RPMI8226 (cell line): ENCODE measurements at places on chromosomes 3 and 15.
A peak's percentile ranks its signal among the peaks of the same experiment; 100 is the strongest.

DNA sequence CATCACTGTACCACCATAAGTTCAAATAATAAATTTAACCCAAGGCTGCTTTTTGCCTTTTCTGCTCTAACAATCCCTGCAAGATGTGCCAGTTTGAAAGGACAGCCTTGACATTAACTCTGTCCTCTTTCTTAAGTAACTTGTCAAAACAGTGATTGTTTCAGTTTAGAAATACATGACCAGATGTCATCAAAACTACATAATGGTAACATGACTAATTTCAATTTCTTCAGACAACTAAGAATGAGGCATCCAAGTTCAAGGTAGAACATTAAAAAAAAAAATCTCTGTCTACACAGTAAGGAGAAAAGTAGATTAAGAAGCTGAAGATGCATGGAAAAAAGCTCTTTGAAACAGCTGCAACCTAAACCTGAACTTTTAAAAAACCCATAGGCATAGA, 47.4 kb downstream of the SHQ1 start:
- no peak for DNase-seq

GRCh38 chr3:66276705-66277274, 56.0 kb downstream of the SLC25A26 start:
- peak; percentile 60 for DNase-seq

- no peak for DNase-seq
These were observed 49.1 kb downstream of the CMTM7 start for GRCh38 chr3:32440611-32441350.

DNA sequence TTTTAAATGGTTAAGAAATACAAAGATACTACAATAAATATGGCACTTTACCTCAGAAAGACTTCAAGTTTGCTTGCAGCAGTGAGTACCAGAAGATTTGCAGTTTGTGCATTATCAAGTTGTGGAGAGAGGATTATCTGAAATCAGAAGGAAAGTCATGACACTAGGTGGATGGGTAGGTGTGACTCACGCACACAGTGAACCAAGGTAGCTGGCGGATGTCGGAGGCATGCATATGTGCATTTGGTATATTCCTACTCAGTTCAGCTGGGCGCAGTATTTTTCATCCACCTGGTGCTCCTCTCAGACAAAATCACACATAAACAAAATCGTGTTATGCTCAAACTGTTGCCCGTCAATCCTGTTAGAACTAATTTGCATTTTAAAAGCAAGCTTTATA, 351.0 kb downstream of the IGSF11 start:
- no peak for DNase-seq

- no peak for DNase-seq
These were observed 6.7 kb downstream of the ZNF860 start for GRCh38 chr3:31988271-31988670.

DNA sequence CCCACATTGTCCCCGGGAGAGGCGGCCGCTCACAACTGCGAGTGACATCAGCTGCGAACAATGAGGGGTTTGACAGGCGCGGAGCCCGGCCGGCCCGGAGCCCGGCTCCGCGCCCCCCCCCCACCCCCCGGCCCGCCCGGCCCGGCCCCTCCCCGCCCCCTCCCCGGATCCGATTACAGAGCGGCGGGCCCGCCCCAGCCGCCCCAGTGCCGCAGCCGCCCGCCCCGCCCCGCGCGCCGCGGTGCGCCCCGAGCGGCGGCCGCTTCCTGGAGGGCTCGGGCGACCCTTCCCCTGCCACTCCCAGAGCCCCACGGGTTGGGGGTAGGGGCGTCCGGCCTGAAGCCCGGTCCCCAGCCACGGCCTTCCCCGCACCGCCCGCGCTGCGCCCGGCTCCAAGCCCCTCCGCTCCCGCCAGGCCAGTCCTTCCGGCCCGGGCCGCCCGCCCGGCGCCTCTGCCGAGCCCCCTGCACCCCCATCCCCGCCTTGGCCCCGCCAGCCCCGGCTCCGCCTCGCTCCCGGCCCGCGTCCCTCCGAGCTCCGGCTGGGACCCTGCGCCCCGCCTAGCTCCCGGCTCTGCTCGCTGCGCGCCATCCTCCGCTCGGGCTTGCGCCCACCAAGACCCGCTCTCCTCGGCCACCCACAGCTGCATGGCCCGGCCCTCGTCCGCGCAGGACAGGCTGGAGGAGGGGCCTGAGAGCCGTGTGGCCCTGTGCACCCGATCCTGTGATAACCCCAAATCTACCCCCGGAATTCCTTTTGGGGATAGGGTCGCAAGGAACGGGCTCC, at the start of gene PCBP4:
Gene PCBP4 (minus strand): TSS at position 71 of the 786 bp plus-strand sequence. CDS start 6,214 bp downstream, outside the sequence.
- peak; percentile 48 for DNase-seq

DNA sequence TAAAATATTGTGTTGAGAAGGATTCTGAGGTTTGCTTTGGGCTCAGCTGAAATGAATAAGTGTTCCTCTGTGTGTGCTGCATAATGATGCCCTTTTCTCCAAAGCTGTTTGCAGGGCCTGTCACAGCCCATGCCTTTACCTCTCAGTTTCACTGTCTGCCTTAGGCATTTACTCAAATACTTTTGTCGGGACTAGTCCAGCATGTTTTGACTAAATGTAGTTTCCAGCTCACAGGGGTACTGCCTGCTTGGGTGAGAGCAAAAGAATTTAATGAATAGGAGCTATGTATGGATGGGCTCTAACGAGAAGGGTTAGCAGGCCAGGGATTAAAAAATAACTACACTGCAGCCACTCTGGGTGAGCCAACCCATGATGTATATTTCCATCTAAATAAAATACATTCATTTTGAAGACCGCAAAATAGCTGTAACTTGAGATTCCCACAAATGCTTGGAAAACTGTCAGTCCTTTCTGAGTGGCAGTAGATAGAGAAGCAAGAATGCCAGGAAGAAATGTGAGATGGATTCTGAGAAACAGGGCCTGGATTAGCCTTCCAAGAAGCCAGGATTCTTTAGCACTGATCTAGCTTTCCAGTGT, 549.2 kb upstream of the TBL1XR1 start:
- DNase-seq, result no peak

GRCh38 chr15:100520132-100520921, 8.4 kb downstream of the CERS3 start:
- DNase-seq, result no peak

- DNase-seq, result no peak
These were observed 77.2 kb upstream of the TSC22D2 start for GRCh38 chr3:150330872-150331271.

GRCh38 chr3:196163666-196164493, 47.3 kb downstream of the ZDHHC19 start:
- no peak for DNase-seq

GRCh38 chr3:86990012-86990733, 776 bp downstream of the VGLL3 start:
- DNase-seq, result no peak

- no peak for DNase-seq
These were observed 101.2 kb downstream of the SMAD6 start for GRCh38 chr15:66803182-66803729.

DNA sequence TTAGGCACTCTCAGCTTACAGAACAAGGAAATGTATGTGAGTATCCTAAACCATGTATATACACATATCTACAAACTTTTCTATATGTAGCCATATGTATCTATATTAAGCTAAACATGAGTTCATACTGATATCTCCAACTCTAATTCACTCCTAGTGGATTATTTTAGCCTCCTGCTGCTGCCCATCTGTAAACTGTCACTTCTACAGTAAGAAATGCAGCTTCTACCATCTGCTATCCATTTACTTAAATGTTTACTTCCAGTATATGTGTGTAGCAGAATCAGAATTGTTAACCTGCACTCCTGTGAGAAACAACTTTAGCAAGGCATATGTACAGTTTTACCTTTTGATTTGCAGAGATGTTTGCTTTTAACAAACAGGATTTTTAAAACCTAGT, 478.5 kb upstream of the CBLB start:
- no peak for DNase-seq

GRCh38 chr15:45573961-45574629, 13.1 kb upstream of the BLOC1S6 start:
- peak; percentile 7 for DNase-seq

GRCh38 chr3:14810070-14810791, 8.5 kb upstream of the FGD5 start:
- peak; percentile 51 for DNase-seq

GRCh38 chr15:66042624-66043023, 173.3 kb downstream of the RAB11A start:
- no peak for DNase-seq

DNA sequence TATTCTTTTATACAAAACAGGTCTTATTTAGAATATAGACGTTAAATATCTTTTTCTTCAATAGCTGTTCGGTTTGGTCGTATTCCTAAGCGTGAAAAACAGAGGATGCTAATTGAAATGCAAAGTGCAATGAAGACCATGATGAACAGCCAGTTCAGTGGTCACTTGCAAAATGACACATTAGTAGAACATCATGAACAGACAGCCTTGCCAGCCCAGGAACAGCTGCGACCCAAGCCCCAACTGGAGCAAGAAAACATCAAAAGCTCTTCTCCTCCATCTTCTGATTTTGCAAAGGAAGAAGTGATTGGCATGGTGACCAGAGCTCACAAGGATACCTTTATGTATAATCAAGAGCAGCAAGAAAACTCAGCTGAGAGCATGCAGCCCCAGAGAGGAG, 16.8 kb downstream of the NR1D2 start:
- no peak for DNase-seq

DNA sequence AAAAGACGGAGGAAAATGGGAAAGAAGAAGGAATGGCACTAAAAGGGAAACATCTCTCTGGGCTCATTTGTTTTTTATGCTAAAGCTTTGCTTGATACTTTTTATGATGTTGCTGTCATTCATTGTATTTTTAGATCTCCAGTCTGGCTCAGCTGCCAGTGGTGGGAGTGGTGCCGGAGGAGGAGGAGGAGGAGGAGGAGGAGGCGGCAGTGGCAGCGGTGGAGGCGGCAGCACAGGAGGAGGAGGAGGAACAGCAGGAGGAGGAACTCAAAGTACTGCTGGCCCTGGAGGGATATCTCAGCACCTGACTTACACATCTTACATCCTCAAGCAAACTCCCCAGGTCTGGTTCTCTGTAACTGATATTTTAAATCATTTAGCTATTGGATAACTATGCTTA, 49.6 kb downstream of the MAP6D1 start:
- no peak for DNase-seq

GRCh38 chr15:45572617-45573016, 14.6 kb upstream of the BLOC1S6 start:
- peak; percentile 8 for DNase-seq

GRCh38 chr3:72275331-72275751, 490.4 kb upstream of the PROK2 start:
- DNase-seq, result no peak

- DNase-seq, result no peak
These were observed 567.8 kb downstream of the ZPLD1 start for GRCh38 chr3:103002425-103003176.

DNA sequence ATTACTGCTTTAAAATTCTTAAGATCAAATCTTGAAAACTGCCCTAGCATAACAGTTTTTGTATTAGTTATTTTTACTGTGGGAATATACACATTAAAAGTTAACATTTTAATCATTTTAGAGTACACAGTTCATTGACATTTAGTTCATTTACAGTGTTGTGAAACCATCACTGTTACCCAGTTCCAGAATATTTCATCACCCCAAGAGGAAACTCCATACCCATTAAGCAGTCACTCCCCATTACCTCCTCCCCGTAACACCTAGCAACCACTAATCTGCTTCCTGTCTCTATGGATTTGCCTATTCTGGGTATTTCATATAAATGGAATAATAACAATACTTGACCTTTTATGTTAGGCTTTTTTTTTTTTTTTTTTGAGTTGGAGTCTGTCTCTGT, 164.1 kb upstream of the LRRFIP2 start:
- no peak for DNase-seq

- DNase-seq, result no peak
These were observed 14.7 kb downstream of the USP50 start for GRCh38 chr15:50531766-50532165.

GRCh38 chr15:36814708-36815107, 235.3 kb downstream of the CDIN1 start:
- DNase-seq, result no peak

GRCh38 chr3:147851062-147851461, 441.9 kb downstream of the ZIC1 start:
- DNase-seq, result no peak
